ENCODE measurements at places on chromosomes 1 and 21.

- DNase-seq, result no peak
Measured at GRCh38 chr1:2611031-2611501, 21.8 kb downstream of the MMEL1 start.

DNA sequence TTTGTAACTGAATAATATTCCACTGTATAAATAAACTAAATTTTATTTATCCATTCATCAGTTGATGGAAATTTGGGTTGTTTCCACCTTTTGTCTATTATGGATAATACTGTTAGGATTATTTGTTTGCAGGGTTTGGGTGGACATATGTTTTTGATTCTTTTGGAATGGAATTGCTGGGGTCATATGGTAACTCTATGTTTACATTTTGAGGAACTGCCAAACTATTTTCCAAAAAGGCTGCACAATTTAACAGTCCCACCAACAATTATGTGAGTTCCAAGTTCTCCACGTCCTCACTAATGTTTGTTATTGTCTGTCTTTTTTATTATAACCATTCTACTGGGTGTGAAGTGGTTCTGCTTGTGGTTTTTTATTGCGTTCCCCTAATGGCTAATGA, 4.3 kb upstream of the SERBP1 start:
- DNase-seq, result no peak

DNA sequence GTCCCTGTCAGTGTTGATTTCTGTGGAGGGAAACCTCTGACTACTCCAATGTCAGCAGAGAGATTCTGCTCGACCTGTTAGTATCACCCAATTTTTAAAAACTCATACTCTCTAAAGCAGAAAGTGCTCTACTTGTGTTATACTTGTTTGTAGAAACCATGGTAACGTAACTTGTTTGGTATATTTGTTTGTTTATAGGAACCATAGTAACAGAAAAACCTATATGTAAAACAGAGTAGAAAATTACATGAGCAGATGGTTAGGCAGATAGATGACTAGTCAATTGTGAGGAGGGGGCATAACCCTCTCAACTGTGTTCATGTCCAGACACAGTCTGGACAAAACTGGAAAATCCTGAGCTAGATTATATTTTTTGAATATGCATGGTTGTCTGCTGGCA, 6.7 kb downstream of the TRIM45 start:
- DNase-seq, result no peak

DNA sequence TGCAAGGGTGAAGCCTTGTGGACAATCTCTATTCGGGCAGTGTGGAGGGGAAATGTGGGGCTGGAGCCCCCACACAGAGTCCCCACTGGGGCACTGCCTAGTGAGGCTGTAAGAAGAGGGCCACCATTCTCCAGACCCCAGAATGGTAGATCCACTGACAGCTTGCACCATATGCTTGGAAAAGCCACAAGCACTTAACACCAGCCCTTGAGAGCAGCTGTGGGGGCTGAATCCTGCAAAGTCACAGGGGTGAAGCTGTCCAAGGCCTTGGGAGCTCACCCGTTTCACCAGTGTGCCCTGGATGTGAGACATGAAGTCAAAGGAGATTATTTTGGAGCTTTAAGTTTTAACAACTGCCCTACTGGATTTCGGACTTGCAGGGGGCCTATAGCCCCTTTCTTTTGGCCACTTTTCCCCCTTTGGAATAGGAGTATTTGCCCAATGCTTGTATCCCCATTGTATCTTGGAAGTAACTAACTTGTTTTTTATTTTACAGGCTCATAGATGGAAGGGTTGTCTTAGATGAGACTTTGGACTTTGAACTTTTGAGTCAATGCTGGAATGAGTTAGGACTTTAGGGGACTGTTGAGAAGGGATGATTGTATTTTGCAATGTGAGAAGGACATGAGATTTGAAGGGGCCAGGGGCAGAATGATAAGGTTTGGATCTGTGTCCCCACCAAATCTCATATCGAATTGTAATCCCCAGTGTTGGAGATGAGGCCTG, 16.3 kb upstream of the COL6A1 start:
- no peak for DNase-seq

DNA sequence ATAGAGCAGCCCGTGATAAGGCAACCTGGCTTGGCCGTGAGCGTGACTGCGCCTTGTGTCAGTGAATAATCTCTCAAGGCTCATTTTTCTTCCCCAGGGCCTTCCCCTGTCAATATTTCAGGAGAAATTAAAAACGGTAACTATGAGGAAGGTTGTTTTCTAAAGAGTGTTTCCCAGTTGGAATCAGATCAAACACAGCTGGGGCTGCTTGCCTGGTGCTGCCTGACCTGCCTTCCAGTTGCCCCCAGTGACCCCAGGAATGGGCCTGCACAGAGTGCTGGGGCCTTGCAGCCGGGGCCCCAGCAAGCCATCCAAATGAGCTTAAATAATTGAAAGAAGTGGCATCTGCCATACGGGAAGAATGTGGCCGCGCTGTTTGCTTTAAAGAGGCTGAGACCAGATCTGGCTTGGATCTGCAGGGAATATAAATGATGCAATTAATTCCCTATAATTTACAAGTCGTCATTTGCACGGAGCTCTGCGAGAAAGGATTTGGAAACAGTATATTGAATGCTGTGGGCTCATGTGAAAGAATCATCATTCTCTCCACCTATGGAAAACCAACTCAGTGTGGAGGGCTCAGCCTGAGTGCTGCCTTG, 203.9 kb downstream of the C1orf94 start:
- DNase-seq, result no peak

DNA sequence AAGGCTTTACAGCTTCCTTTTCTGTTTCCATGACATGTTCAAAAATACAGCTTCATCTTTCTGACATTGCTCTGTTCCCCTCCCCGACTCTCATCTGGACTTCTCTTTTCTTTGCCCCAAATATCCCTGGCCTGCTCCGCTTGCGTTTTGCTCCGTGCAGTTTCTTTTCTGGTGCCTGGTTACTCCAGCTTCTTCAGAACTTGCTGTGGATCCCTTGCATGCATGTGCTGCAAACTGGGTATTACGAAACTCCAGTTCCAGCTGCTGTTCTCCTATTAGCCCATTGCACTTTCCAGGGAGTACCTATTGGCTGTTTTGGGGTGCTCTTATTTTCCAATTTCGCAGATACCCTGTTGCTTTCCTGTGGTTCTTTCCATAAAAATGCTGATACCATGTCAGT, 9.9 kb upstream of the NDC1 start:
- DNase-seq, result no peak

GRCh38 chr21:15669247-15669646, 60.5 kb upstream of the USP25 start:
- no peak for DNase-seq

- no peak for DNase-seq
Measured at GRCh38 chr1:179879797-179880196, 2.2 kb upstream of the TOR1AIP2 start.

GRCh38 chr1:187032316-187032981, 203.7 kb downstream of the PLA2G4A start:
- DNase-seq, result no peak

DNA sequence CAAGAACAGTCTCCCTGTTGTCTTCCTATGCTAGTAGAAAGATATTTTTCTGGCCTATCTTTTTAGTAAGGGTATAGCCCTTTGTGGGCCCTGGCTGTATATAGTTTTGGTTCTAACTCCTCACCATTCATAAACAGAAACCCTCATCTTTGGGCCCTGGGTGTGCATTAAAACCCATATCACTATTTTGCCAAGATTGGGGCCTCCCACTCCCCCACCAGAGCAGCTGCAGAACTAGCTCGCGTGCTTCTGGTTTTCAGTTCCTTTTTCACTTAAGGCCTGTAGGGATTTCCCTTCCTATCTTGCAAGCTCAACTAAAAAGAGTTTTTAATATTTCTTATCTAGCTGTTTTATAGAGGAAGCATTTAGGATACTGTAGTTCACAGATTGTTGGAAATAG, 106.4 kb downstream of the RGL1 start:
- no peak for DNase-seq

DNA sequence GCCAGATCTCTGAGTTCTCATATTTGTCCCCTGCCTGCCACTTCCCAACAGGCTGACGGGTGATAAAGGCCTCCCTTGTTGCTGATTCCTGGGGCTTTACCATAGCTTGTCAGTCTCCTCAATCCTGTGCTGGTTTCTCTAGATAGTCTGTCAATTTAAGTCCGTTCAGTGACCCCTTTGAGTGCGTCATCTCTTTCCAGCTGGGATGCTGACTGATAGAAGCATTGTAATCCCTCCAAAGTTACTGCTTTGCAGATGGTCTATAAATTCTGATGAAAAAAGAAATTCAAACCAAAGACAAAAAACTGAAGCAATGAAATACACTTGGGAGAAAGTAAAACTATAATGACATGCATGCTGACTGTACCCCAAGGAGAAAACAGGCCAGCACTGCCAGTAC, 28.3 kb downstream of the RHOU start:
- no peak for DNase-seq

GRCh38 chr1:163399976-163400601, 78.3 kb downstream of the NUF2 start:
- DNase-seq, result no peak

DNA sequence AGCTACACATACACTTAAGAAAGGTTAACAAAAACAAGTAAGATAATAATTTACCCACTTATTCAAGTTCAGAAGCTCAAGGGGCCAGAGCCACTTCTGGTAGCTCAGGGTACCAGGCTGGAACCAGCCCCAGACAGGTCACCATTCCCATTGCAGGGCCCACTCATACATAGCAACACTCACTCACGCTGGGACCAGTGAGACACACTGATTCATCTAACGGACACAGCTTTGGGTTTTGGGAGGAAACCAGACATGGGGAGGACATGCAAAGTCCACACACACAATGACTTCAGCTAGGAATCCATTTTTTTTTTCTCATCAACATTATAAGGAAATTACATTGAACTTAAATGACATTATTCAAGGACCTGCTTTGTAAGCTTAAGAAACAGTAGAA, 169.1 kb downstream of the ZC3H11B start:
- DNase-seq, result no peak

DNA sequence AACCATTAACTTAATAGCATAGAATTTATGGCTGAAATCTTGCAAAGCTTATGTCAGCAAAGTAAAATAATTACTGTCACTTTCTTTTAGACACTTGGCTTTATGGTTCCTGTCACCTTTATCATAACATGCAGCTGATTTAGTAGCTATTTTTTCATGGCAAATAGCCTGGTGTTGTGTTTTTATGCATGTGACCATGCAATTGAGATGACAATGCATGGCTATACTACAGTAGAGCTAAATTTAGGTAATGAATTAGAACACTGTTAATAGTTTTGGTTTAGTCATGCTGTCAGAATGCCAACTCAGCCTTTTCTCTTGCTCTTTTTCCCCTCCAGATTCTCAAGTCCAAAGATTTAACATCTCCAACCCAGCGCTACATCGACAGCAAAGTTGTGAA, 88.6 kb downstream of the TGFB2 start:
- no peak for DNase-seq

GRCh38 chr1:8448911-8449661, 131.2 kb downstream of the SLC45A1 start:
- no peak for DNase-seq

GRCh38 chr1:30515755-30516484, 207.5 kb downstream of the MATN1 start:
- no peak for DNase-seq

GRCh38 chr1:205985330-205986005, 17.7 kb downstream of the RAB7B start:
- no peak for DNase-seq

- no peak for DNase-seq
Measured at GRCh38 chr1:97853221-97853620, 67.6 kb downstream of the DPYD start.

DNA sequence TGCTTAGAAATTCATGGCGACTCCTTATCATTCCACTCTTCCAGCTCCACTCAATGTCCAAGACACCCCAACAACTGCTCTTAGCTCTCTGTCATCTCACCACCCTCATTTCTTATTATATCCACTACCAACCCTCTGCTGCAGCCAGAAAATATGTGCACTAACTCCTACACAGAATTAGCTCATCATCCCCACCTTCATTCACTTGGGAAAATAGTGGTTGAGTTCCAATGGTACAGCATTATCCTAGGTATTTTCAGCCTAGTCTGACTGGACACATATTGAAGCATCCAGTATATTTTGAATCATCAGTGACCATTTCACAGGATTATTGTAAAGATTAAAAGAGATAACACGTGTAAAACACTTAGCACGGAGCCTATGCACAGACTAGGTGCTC, 16.7 kb upstream of the VSIG8 start:
- no peak for DNase-seq

DNA sequence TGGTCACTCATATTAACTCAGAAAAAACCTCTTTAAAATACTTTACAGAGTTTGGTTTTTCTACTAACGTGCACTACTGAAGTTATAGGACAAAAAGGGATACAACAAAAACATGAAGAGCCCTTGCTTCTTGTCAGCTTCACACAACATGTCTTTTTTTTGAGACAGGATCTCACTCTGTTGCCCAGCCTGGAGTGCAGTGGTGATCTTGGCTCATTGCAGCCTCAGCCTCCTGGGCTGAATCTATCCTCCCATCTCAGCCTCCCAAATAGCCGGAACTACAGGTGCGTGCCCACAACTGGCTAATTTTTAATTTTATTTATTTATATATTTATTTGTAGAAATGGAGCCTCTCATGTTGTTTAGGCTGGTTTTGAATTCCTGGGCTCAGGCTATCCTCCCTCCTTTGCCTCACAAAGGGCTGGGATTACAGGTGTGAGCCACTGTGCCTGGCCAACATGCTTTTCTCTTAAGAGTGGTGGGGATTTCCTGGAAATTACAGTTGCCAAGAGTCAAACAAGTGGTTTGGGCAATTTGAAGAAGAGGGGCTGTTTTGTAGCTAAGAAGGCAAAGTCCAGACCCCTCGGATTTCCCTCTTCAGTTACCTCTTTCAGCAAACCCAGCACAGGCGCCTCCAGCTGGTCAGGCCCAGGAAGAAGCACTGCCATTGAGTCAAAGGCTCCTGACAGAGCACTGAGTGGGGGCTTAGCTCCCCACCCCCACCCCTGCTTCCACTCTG, 6.4 kb upstream of the SMPDL3B start:
- no peak for DNase-seq

DNA sequence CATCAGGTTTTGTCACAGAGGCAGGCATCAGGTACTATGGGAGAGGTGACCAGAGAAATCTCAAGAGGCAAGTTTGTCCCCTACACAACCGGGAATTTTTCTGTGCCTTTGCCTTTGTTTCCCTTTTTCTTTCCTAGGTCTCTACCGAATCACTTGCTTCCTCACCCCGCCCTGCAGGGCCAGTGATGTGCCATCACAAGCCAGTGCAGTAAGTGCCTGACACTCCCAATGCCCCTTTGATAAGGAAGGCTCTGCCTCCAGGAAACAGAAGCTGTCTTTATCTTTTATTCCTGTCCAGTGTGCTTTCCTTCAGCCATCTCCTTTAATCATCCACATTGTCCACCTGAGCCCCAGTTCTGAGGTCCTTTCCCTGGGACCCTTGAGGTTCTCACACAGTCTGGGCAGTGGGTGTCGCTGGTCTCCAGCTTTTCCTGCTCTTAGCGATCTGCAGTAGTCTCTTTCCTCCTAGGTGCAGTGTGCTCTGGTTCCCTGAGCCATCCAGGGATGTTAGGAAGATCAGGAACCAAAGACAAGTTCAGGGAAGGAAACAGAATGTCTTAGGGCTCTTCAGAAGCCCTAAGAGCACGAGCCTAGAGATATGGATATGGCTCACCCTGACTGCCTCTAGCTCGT, 36.6 kb downstream of the GJA5 start:
- no peak for DNase-seq

Data from brain pericyte (primary cell).